ENCODE measurements at places on chromosomes 3 and 15.

GRCh38 chr15:60843482-60843881 lies 364.5 kb upstream of the ICE2 start:
- no peak for DNase-seq

DNA sequence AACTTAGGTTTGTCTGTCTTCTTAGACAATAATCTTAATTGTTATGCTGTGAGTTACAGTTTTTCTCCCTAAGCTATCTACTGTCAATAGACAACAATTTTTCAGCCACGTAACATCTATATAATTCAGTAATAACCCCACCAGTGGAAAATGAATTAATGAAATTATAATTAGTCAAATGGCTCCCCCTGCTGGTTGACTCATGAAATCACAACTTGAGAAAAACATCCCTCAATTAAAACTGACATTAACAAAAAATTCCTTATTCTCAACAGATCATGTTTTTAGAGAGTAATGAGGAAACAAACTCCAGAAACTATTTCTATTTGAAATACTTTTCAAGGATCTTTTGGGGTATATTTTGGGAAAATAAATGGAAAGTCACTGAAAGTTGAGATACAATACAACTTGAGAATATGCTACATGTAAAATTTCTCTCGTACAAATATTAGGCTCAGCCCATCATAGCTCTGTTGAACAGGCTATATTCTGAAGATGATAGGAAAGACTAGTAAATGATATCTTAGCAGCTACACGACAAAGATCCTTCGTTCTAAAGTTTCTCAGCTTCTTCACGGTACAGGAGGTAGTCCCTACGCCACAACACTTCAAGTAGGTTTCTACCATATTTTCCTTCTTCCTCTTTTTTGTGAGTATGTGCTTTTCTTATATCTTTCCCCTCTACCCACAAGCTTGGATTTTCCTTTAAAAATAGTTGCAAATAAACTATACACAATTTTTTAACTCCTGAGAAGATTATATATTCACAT lies 20.7 kb downstream of the PPP1R2 start:
- DNase-seq = no peak

- DNase-seq = no peak
Measured at GRCh38 chr15:74901612-74902063, 5.0 kb downstream of the FAM219B start.

DNA sequence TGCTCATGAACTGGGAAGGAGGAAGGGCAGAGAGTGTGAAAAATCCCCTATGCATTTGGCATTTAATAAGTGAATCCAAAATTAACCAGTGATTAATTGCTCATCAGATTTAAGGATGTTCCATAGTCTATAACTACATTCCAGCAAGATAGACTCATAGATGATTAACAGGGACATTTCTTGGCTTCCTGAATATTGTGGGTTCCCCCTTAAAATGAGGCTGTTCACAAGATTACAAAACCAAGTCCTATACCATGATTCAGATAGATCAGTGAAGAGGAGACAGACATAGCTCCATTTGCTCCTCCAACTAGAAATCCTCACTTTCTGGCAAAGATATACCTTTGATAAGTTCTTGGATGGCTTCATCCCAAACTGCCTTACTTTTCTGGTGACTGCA lies 15.4 kb downstream of the RASGRP1 start:
- DNase-seq = no peak

- DNase-seq = no peak
Measured at GRCh38 chr15:35080226-35080625, 4.9 kb downstream of the NANOGP8 start.

DNA sequence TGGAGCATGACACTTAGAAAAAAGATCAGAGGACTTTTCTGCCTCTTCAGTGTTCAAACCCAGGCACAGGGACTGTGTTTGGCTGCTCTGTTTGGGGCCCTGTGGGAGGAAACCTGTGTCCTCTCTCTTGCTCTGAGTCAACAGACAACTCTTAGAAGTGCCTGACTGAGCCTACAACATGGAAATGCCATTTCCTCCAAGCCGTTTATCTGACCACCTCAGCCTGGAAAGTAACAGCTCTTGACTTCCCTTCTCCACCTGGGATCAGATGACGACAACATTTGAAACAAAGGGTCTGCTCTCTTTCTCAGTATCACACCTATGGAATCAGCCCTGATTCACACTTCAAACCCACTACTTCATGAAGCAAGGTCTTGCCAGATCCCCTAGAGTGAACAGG lies 91.3 kb upstream of the CTDSPL start:
- no peak for DNase-seq

- no peak for DNase-seq
Measured at GRCh38 chr3:4656059-4656458, 162.9 kb downstream of the ITPR1 start.

- no peak for DNase-seq
Measured at GRCh38 chr3:30984855-30985749, 90.6 kb upstream of the GADL1 start.

- DNase-seq = no peak
Measured at GRCh38 chr15:87805117-87805820, 451.3 kb downstream of the NTRK3 start.

DNA sequence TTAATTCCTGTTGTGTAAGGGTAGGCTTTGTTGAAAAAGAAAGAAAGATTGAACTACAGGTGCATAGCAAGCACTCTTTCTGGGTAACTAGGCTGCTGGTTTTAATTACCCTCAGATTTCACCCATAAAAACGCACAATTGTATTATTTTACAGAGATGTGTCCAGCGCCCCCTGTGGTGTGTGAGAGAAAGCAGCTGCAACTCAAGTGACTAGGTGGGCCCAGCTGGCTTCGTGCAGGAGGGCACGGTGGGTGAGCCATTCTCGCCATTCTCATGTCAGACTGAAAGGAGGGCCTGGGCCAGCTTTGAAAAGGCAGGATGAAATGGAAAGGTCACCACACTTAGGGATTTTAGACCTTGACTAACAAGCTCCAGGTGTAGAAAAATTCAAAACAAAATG lies 122.6 kb downstream of the LRIG1 start:
- DNase-seq = no peak

DNA sequence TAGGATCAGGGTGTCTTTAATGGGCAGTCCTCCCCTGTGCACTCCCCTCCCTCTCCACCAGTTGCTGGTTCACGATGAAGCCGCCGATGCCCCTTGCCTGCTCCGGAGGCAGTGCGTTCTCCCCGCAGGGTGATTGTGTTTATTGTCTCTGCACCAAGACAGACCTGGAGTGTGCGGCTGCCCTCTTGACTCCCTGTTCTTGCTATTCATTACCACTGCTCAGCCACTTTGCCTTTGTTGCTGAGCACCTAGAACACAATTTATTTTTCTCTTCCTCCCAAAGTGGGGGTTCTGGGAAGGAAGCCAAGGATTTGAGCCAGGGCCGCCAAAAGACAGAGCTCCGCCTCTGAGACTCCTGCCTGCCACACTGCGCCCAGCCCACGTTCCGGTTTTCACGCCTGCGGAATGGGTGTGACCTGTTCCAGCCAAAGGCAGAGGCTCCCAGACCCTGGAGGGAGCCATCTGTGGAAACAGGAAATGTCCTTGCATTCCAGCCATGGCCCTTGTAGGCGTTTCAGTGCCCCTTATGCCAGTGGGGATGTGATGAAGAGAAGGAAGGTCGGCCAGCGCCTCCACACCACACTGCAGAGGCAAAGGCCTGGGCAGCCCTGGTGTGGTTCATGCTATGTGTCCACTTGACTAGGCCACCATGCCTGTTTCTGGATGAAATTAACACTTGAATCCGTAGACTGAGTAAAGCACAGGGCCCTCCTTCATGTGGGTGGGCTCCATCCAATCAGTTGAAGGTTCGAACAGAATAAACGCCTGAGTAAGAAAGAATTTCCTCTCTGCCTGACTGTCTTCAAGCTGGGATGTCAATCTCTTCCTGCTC lies 85.8 kb downstream of the HMG20A start:
- no peak for DNase-seq

DNA sequence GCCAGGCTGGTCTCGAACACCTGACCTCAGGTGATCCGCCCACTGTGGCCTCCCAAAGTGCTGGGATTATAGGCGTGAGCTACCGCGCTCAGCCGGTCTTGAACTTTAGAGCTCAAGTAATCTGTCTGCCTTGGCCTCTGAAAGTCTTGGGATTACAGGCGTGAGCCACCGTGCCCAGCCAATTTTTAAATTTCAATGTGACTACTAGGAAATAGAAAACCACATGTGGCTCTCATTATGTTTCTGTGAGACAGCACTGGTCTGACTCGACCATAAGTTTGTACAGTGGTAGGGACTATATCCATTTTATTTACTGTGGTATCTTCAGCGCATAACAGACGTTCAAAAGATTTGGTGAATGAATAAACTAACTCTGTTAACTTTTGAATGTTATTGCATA lies 9.1 kb downstream of the ZFAND6 start:
- no peak for DNase-seq

DNA sequence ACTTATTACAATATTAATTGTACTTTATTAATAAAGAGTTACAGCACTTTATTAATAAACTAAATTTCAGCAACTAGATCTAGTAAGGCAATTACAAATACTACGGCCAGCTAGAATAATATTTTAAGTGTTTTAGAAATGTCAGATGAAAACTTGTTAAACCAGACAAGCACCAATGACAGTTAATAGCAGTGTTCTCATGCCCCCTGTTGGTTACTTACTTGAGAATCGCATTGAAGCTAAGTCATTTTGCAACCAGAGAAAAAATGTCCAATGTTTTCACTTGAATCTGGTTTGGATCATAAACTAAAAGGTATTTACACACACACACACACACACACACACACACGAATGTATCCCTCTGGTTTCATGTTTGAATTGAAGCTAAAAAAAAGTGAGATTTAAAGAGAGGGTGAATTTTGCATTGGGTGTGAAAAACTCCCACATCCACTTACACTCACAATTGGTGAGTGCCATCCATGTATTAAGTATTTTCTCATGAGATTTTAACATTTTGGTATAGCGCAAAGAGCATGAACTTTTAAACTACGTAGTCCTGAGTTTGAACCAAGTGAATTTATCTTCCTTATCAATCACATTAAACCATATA lies 347.7 kb downstream of the ZBBX start:
- DNase-seq = peak; percentile 0

Data from AG04449 (cell line).